ENCODE measurements at places on chromosomes 1 and 21.

- no peak for DNase-seq
Measured at GRCh38 chr1:10606064-10606463, 131.3 kb downstream of the PEX14 start.

DNA sequence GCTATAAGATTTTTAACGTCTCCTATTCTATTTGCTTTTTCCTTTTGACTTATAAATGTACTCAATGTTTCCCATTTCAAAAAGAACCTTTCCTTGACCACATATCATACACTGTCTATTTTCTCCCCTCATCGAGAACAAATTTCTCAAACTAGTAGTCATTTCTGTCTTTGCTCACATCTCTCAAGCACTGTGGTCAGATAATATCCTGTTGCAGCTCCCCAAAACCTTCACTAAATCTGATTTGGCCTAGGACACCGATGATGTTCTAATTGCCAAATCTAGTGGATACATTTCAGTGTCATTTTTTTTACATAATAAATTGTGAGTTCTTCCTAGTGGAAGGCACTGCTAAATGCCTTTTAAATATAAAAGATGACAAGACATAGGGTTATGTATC is 19.4 kb downstream of the CXADR start:
- DNase-seq, result no peak

- DNase-seq, result no peak
Measured at GRCh38 chr1:1857096-1857703, 33.7 kb downstream of the GNB1 start.

DNA sequence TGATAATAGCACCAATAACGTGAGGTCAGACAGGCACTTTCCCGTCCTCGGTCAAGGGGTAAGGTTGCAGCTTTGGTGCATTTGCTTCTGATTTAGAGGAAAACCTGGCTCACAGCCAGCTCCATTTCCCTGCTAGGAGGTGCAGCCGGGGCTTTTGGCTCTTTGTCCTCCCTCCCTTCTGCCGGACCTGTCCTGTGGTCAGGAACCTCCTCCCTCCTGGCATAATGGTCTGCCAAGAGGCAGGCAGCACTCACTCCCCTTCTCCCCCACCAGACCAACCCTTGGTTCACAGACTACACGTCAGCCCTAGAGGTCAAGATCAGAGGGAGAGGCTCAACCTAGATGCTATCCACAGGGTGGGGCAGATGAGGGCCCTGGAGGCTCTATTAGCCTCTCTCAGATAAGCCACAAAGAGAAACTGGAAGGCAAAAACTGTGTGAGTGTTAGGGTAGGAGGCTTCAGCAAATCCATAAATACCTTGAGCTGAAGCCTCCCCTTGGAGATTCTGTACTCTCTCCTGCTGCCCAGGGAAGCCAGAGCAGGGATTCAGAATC is 64.8 kb downstream of the PLXNA2 start:
- DNase-seq, result no peak

DNA sequence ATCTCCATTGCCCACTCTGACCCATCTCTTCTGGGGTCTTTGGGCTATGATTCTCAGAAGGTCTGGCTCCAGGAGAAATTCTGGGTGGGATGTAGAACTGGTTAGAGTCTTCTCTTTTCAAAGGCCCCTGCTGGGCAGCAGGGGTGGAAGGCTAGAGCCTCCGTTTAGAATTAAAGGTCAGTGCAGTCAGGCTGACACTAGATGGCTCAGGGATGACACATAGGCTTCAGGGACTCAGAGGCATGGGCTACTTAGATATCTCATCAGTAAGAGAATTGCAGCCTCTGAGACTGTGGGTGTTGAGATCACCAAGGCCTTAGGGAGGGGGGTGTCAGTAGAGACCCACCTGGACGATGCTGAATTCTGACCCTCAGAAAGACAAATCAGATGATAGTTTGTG is 12.6 kb upstream of the PPM1J start:
- no peak for DNase-seq

- DNase-seq, result no peak
Measured at GRCh38 chr21:18987520-18988026, 584.0 kb upstream of the TMPRSS15 start.

DNA sequence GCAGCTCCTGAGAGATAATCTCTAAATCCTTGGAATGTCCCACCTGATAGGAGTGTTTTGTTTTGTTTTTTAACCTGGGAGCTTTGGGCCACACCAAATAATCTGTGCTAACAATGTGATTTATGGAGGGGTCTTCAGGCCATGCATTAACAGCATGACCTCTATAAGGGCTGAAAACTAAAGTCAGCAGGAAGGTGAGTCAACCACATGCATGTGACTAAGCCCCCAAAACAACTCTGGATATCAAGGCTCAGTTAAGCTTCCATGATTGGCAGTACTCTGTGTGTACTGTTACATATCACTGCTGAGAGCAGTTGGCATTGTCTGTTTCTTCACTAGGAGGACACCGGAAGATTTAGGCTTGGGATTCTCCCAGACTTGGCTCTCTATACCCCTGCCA is 10.7 kb downstream of the AUNIP start:
- DNase-seq, result no peak

DNA sequence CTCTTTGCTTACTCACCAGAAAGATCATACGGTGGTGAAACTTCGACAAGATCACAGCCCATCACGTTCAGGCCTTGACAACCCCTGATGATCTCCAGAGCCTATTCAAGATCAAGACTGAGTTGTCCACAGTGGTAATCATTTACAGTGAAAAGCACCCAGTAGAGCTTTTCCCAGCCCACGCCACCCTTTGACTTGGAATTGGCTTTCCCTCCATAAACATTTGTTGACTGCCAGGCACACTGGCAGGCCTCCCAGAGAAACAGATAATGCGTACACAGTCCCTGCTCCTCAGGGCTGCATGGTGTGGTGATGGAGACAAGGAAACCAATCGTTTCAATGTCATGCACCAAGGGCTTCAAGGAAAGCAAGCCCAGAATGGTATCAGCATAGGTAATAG is 10.1 kb downstream of the AGMAT start:
- DNase-seq, result no peak

DNA sequence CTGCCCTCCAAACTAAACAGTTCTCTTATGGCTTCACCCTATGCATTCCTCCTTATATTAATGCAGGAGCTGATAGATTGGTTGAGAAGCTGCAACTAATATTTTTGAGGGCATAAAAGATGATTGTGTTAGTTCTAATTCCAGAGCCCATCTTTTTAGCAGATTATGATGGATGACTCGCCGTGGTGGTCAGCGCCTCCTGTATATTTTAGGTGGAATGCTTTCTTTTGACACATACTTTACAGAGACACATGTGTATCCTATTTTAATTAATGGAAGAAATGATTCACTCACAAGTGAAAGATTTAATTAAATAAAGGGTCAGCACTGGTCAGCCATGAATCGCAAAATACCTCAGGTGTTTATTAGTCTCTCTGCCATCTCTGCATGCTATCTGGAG is 120.7 kb downstream of the TM2D1 start:
- no peak for DNase-seq

GRCh38 chr1:184803180-184803492 is 48.5 kb upstream of the EDEM3 start:
- DNase-seq, result no peak
